Sciatic nerve (tissue), 2 donors: ENCODE measurements at places on chromosomes 1 and 21. TPM values are rescaled to one million over a fixed set of nuclear protein-coding genes. Genes with fewer than 3 reads are reported as not detected.

DNA sequence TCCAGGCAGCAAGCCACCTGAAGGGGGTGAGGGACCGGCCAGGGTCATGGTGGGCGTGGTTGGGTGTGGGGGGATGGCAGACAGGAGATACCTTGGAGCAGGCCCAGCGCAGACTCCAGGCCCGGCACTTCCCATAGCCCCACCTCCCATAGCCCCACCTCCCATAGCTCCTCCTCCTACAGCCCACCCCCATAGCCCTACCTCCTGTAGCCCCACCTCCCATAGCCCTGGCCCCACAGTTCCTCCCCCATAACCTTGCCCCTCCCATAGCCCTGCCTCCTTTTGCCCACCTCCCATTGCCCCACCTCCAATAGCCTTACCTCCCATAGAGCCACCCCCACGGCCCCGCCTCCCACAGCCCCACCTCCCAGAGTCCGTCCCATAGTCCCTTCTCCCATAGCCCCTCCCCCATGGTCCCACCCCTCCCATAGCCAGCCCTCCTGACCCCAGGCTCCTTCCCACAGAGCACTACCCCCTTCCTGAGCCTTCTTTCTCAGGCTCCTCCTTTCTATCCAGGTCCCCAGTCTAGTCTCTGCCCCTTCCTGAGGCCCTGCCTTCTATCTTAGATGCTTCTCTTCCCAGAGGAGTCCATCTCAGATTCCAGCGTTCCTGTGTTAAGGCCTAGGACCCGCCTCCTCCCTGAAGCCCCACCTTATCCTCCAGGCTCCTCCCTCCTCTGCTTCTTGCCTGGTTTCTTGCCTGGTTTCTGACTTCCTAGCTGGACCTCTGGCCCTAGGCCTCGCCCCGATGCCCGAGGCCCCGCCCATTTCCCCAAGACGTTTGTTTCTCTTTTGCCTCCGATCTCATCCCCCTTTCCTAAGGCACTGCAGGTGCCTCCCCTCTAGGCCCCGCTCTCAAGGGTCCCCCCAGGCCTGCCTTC, 46.8 kb downstream of the PTPRU start:
- peak; percentile 84 for DNase-seq

GRCh38 chr1:172108161-172108893, 267.0 kb downstream of the DNM3 start:
- DNase-seq: no peak

GRCh38 chr1:24735509-24736375, 9.5 kb upstream of the CLIC4 start:
- DNase-seq: peak; percentile 42

DNA sequence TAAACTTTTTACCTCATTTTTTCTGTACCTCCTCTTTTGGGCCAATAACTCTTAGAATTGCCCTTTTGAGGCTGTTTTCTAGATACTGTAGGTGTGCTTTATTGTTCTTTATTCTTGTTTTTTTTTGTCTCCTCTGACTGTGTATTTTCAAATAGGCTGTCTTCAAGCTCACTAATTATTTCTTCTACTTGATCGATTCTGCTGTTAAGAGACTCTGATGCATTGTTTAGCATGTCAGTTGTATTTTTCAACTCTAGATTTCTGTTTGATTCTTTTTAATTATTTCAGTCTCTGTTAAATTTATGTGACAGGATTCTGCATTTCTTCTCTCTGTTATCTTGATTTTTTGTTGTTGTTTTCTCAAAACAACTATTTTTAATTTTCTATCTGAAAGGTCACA, 130.3 kb downstream of the PHTF1 start:
- no peak for DNase-seq

DNA sequence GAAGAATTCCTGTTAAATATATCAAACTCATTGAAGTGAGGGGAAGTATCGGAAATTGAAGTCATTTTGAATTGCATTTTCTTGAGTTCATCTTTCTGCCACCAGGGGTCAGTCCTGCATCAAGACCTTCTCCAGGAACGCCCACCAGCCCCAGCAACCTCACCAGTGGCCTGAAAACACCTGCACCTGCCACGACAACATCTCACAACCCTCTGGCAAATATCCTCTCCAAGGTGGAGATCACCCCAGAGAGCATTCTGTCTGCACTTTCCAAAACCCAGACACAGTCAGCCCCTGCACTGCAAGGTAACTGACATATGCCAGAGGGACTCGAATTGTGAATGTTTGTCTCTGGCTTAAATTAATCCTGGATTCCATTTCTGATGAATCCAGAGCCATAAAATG, 22.8 kb upstream of the TARS2 start:
- DNase-seq: no peak

DNA sequence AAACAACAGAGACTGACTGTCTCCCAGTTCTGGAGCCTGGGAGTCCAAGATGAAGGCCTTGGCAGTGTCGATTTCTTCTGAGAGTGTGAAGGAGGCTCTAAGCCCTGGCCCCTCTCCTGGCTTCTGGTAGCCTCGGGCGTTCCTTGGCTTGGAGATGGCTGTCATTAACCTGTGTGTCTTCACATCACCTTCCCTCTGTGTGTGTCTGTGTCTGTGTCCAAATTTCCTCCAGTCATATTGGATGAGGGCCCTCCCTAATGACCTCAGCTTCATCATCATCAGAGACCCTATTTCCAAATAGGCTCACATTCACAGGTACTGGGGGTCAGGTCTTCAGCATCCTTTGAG, 138.3 kb downstream of the TOMM20 start:
- DNase-seq: peak; percentile 27

Gene TMCO1
- total RNA-seq: 55.1 TPM

Gene OLFML3
- total RNA-seq: 46.0 TPM
